ENCODE measurements at places on chromosomes 5 and 9.

- DNase-seq = no peak
These were observed 4.2 kb upstream of the ANXA2R start for GRCh38 chr5:43044181-43044914.

DNA sequence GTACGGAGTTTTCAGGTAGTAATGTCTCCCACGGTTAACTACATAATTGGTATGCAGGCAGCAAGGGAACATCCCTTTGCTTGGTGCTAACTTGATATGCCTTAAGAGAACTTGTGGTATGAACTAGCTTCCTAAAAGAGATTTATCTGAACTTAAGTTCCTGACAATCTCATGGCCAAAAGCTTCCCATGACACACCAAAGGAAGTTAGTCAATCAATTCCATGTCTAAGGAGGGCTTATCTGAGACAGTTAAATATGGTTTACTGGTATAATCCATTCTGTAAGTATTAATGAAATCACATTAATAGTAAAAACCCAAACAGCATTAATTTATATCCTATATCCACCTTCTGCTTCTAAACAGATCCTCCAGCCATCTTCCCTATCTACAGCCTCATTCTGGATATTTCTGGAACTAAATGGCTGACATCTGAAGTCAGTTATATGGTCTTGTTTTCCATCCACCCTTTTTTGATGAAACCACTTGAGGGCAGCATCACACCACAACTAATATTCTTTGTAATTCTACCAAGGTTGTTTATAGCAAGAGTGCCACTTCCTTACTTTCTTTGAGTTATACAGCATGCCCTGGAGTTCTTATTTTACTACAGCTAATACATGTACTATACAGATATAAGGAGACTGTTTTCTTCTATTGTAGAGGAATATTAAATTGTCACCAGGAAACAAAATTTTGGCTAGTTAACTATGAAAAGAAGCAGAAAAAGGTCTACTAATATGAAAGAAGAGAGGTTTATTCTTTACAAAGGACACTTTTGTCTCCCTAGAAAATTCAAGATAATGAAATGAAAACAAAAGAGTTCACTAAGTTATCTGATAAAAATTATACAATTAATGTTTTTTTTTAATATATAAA lies 34.7 kb downstream of the SHOC1 start:
- DNase-seq = no peak

GRCh38 chr5:135831439-135831838 lies 3.0 kb upstream of the SLC25A48 start:
- no peak for DNase-seq

- no peak for DNase-seq
These were observed 73.1 kb upstream of the TAF1L start for GRCh38 chr9:32708480-32709150.

- no peak for DNase-seq
These were observed 2.6 kb upstream of the RFX3 start for GRCh38 chr9:3528451-3528850.

GRCh38 chr5:140259500-140259899 lies 43.4 kb downstream of the PFDN1 start:
- no peak for DNase-seq

DNA sequence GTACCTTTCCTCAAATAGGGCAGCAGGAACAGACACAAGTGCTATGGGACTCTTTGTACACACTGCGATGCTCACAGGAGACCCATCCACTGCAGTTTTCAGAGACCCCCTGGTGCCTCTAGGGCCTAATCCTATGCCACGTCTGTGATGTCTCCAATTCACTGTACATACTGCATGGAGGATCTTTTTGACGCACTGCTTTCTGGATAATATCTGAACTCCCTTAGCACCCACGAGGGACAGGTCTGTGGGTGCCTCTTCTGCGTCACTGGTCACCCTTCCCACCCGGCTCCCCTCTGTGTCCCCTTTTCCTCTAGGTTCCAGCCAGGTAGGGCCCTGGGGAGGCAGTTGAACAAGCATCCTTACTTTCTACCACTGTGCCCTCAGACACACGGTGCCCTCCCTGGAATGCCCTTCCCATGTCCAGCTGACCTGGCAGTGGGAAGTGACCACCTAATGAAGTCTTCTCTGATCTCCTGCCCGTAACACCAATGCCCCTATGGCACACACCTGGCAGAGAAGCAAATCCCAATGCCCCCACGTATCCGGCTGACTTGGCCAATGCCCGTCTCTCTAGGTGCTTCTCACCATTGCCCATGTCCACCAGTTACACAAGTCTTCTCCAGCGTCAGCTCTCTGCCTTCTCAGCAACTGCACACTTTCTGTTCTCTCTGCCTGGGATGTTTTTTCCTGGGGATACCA lies 41.5 kb downstream of the FOXI1 start:
- no peak for DNase-seq

- no peak for DNase-seq
These were observed 372.3 kb downstream of the ADGRV1 start for GRCh38 chr5:90930756-90931431.

DNA sequence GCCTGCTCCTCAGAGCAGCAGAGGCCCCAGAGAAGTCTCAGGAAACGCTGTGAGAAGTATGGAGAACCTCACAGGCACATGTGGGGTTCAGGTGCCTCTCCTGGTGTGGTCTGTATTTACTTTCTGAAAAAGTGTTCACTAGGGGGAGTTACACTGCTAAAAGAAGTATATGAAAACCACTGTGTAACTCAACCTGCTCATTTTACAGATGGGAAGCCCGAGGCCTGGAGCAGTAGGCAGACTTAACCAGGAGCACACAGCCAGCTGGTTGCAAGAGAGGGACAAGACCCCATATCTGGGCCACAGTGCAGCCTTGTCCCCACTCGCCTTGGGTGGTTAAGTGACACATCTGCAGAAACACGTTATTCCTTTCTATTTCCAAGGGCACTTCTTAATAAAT lies 112.8 kb upstream of the SAP30L start:
- no peak for DNase-seq

- DNase-seq = no peak
These were observed 259.6 kb downstream of the TRPM3 start for GRCh38 chr9:70861797-70862196.

- no peak for DNase-seq
These were observed 20.9 kb upstream of the SEMA6A start for GRCh38 chr5:116595498-116595897.

DNA sequence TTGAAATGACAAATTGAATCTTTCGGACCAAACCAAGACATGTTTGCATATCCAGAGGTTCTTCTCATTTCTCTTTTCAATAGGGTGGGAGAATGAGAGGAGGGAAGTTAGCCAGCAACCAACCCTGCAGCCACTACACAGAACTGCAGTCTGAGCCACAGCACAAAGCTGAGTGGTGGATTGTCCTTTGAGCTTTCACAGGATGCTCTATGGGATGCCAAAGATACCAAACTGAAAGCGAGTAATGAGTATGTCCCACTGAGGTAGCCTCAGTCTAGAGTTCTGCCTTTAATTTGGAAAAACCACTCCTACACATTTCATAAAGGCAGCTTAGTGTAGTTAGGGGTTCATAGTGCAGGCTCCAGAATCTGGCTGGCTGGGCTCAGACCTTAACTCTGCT lies 114.9 kb downstream of the MARCHF3 start:
- no peak for DNase-seq

- no peak for DNase-seq
These were observed 1.3 kb downstream of the TNFSF15 start for GRCh38 chr9:114804505-114804904.

- no peak for DNase-seq
These were observed 12.0 kb upstream of the HDHD3 start for GRCh38 chr9:113388833-113389232.

DNA sequence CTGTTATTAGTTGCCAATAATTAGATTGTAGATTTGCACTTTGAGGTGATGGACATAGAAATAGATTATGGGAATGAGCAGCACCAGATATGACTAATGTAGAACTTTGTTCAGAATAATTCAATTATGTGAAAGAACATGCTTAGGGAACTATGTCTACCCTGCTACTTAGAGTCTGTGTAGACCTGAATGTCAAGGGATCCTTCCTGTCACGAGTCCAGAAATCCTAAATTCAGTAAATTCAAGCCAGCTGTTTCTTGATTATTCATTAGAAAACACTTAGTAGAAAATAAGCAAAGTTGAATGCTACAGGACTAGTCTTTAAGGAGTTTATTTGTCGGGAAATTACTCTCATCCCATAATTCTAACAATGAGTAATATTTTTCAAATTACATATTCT lies 887.3 kb upstream of the SEMA6A start:
- no peak for DNase-seq

GRCh38 chr5:81980598-81981260 lies 8.9 kb downstream of the ATG10 start:
- DNase-seq = no peak

DNA sequence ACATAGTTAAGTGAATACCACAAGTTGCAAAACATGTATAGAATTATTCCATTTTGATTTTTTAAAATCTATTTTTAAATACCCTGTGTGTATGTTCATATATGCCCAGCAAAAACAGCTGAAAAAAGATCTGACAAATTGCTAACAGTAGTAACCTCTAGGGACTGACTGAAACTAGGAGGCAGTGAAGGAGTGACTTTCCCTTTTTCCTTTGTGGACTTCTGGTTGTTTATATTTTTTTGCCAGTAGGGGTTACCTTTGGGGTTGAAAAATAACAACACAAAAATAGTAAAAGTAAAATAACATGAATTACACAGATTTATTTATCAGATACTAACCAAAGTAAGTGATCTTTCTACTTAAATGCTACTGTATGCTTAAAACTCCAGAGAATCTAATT lies 2.9 kb downstream of the MEGF9 start:
- no peak for DNase-seq

GRCh38 chr9:36690412-36691168 lies 117.9 kb downstream of the MELK start:
- DNase-seq = no peak
